ENCODE measurements at places on chromosomes 2 and 18.

GRCh38 chr2:152762202-152762601 is 43.8 kb downstream of the ARL6IP6 start:
- no peak for DNase-seq

DNA sequence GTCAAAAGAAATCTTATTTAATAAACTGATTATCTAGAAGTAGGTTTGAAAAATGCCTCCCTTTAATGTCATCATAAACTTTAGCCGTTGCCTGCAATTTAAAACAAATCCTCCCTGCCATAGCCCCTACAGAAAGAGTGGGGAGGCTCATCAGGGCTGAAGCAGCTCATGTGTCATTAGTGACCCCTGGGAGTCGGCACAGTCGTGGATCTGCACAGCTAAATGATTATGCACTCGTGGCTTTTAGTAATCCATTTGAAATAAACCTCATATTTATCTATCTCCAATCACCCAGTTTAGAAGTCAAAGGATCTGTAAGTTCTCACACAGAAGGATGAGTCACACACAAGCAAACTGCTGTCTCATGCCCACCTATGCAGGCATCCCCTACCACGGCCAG is 277.3 kb downstream of the SS18 start:
- DNase-seq = no peak

GRCh38 chr2:94986392-94986963 is 39.0 kb upstream of the MAL start:
- DNase-seq = peak; percentile 4

GRCh38 chr2:232896111-232896510 is 26.0 kb downstream of the SNORC start:
- no peak for DNase-seq

DNA sequence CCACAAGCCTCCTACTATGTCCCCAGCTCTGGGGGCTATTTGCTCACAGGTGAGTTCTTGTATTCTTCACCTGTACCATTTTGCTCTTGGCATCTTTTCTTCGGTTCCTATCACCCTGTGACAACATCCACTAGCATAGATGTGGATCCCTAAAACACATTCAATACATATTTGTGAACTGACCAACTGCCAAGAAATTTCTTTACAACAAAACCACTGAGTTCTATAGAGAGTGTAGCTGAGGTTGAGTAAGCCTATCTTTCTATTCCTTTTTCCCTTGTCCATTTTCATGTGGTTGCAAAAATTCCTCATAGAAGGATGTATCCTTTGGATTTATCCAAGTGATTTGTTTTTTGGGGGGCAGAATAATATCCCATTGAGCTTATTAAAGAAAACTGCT is 192.7 kb upstream of the ITGA4 start:
- DNase-seq = no peak

All from stimulated activated CD4-positive, alpha-beta T cell treated with anti-CD3 and anti-CD28 coated beads, TNF-alpha, amount 100 ng/mL, for 1 hour (primary cell).